Stimulated activated naive CD8-positive, alpha-beta T cell treated with anti-CD3 and anti-CD28 coated beads, Interleukin-15, Interleukin-2, amounts not matched to agents 100 U/mL and 50 U/mL, for 24 hours (primary cell): ENCODE measurements at places on chromosomes 7 and 10.

GRCh38 chr7:139915864-139916716 lies 87.0 kb downstream of the TBXAS1 start:
- DNase-seq = peak; percentile 71

DNA sequence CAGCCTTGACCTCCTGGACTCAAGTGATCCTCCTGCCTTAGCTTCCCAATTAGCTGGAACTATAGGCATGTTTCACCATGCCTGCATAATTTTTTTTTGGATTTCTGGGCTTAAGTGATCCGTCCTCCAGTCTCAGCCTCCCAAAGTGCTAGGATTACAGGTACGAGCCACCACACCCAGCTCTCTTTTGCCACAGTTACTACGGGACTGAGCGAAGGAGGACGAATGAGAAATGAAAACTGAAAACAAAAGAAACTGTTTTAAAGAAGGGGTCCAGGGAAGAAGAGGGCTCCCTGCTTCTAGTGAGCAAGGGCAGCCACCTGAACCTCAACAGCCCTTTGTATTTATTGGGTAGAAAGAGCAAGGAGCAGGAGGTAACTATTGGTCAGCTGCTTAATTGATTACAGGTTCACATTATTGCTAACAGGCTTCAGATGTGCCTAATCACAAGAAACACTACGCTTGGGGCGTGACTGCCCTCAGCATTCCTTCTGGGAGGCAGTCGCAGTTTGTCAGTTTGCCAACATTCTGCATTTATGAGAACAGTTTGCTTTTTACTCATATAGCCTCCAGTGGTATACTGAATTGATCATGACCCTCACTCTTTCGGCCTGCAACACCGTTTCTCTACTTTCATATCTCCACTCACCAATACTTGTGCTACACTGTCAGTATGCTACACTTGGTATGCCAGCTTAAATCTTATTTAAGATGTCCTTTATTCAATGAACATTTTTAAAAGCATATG lies 676.8 kb downstream of the DNAJB9 start:
- DNase-seq = no peak

DNA sequence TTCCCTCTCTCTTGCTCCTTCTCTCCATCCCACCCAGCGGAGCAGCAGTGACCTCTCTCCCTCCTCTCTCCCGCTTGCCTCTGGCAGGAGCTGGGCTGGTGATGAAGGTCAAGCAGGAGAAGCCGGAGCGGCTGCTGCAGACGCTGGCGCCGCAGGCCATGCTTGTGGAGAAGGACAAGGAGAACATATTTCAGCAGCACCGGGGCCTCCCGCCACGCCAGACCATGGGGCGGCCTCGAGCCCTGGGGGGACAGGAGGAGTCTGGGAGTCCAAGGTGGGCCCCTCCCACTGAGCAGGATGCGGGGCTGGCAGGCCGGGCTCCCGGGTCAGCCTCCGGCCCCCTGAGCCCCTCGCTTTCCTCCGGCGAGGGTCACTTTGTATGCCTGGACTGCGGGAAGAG lies 17.3 kb downstream of the ZNF775 start:
- DNase-seq = no peak

GRCh38 chr7:69982197-69982596 lies 383.9 kb downstream of the AUTS2 start:
- DNase-seq = no peak

- no peak for DNase-seq
Measured at GRCh38 chr7:29861884-29862283, 55.6 kb downstream of the WIPF3 start.

DNA sequence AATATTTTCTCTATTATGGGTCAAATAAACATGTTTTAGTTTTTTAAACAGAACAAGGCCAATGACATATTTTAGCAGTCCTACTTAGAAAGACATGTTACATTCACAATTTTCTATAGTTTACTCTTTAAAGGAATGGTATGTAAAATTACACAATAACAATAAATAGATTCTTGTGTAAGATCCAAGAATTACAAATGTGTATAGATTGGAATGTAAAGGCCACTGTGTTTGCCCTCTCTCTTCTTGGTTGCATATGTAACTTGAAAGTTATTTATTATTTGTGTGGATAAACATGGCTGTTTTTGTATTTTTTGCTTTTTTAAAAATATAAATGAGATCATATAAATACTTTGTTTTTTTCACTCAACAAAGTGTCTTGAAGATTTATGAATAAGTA lies 979.3 kb upstream of the CELF2 start:
- no peak for DNase-seq

DNA sequence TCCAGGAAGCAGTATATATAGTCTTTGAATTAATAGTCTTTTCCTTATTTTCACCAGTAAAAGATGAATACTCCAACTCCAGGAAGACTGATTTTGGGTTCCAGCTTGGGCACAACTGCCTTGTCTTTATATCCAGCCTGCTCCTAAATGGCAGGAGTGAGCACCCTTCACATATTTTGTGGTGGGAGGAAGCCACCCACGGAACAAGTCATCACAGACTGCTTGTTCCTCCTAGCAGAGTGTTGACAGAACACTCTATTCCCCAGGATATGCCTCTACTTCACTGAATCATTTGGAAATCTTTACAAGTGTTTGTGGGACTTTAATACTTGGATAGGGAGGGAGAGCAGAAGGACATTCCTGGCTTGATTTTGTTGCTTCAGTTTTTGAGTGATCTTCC lies 31.7 kb downstream of the ITPRID1 start:
- DNase-seq = no peak

GRCh38 chr10:103618575-103619423 lies 125.3 kb downstream of the NEURL1 start:
- no peak for DNase-seq

DNA sequence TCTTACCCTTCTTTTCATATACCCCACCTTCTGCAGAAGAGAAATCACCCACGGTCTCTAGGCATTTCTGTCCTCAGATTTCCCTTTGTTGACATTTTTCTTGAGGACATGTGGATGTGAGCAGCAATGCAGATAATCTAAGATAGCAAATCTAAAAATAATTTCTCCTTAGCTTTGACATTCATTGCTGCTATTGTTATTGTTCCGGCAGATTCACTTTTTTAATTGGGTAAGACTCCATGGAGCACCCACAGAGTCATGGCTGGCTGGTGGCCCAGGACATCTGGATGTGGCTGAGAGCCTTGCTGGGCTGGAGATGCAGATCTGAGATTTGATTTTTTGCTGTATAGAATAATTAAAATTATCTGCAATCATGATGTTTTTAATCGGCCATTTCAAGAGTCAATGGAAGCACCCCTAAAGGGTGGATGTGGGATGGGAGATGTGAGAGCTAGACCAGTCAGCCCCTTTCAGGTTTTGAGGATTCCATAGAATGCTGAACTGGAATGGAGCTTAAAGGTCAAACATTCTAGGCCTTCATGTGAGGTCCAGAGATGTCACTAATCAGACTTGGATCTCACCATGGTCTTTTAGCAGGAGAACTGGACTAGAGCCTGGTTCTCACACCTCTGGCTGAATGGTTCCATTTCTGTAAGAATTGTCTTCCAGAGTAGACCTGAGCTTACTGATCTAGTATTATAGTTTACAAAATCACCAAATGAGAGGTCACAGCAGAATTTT lies 37.5 kb downstream of the TAS2R41 start:
- DNase-seq = no peak

GRCh38 chr7:129948877-129949291 lies 3.9 kb downstream of the UBE2H start:
- DNase-seq = peak; percentile 81

GRCh38 chr10:110681023-110681681 lies 37.0 kb downstream of the RBM20 start:
- peak; percentile 48 for DNase-seq

GRCh38 chr10:132684164-132684891 lies 101.6 kb downstream of the NKX6-2 start:
- DNase-seq = peak; percentile 42

GRCh38 chr10:132111871-132112341 lies 46.2 kb downstream of the JAKMIP3 start:
- no peak for DNase-seq

DNA sequence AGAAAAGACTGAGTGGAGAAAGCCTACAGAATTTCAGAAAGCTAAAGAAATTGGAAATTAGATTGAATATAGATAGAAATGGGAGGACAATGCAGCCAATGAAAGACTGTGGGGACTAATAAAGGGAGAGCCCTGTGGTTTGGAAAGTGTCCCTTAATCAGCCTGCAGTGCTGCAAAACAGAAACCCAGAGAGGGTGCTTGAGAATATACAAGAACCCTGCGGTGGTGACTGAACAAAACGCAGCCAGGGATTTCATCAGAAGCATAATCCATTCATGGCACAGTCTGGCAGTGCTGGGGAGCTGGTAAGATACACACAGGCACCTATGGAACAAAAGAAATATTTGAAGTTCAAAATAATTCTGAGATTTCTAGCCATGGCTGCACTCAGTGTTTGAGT lies 19.1 kb downstream of the CEP41 start:
- no peak for DNase-seq

GRCh38 chr7:133947458-133948254 lies 179.5 kb upstream of the LRGUK start:
- no peak for DNase-seq
